ENCODE measurements at places on chromosomes 7 and 10.
A peak's percentile ranks its signal among the peaks of the same experiment; 100 is the strongest.

DNA sequence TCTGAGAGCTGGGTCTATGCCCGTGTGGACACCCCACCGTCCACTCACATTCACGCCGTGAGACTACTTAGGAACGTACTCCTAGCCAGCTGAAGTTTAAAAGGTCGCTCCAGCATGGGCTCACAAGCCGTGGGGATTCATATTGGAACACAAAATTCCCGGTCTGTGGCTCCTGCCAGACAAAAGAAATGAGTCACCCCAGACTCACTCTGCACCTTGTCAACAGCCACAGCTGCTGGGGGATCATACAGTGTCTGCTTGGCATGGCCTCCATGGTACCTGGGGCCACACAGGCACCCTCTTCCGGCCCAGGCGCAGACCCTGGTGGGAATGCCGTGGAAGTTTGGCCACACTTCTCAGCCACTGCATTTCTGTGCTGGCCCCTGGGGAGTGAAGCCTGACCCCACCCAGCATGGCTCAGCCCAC lies 228.4 kb downstream of the DNAJB6 start:
- DNase-seq, result no peak

- DNase-seq, result no peak
These were observed 12.4 kb downstream of the DNAJC9 start for GRCh38 chr10:73234695-73235094.

GRCh38 chr10:7033031-7033430 lies 377.8 kb downstream of the SFMBT2 start:
- no peak for DNase-seq

GRCh38 chr7:52741670-52742290 lies 293.7 kb upstream of the POM121L12 start:
- no peak for DNase-seq

DNA sequence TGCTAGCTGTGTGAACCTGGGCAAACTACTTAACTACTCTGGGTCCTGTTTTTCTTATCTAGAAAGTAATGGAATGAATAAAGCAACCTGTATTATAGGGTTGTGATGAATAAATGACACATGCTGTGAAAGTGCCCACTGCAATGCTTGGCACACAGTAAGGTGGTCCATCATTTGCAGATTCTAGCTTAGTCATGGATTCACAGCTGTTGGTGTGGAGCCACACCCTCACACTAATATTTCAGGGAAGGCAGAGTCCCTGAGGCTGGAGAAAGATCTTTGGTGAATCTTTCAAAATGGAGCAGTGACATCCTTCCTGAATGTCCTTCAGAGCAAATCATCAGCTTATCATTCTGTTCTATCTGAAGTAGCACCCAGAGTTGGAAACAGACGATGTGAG lies 60.6 kb downstream of the A1CF start:
- no peak for DNase-seq

GRCh38 chr10:100006243-100006886 lies 3.4 kb downstream of the DNMBP start:
- no peak for DNase-seq

GRCh38 chr7:114889646-114890285 lies 32.1 kb upstream of the MDFIC start:
- no peak for DNase-seq

DNA sequence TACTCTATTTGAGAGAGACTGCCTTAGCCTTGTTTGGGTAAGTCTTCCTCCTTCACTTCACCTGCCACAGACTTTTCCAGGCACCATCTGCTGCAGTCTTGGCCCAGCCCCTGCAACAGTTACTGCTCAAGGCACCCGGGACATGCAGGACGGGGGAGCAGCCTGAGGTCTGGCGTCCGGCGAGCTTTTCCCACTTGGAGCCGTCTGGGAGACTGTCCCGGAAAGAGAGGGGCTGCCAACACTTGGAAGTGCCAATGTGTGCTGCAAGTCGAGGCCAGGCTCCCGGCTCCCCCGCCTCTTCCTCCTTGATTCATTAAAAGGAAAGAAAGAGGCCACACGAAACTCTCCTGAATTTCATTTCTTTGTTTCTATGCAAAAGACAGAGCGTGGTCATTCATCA lies 13.7 kb downstream of the HTRA1 start:
- DNase-seq, result no peak

- DNase-seq, result no peak
These were observed 67.4 kb upstream of the ZNF438 start for GRCh38 chr10:31099094-31099493.

GRCh38 chr7:14104861-14105260 lies 115.4 kb upstream of the ETV1 start:
- no peak for DNase-seq

GRCh38 chr10:77318739-77319138 lies 318.9 kb downstream of the KCNMA1 start:
- DNase-seq, result no peak

- DNase-seq, result peak; percentile 54
These were observed 29.7 kb upstream of the SEC61G start for GRCh38 chr7:54788664-54789063.

GRCh38 chr7:98795741-98796493 lies 73.9 kb downstream of the TMEM130 start:
- no peak for DNase-seq

DNA sequence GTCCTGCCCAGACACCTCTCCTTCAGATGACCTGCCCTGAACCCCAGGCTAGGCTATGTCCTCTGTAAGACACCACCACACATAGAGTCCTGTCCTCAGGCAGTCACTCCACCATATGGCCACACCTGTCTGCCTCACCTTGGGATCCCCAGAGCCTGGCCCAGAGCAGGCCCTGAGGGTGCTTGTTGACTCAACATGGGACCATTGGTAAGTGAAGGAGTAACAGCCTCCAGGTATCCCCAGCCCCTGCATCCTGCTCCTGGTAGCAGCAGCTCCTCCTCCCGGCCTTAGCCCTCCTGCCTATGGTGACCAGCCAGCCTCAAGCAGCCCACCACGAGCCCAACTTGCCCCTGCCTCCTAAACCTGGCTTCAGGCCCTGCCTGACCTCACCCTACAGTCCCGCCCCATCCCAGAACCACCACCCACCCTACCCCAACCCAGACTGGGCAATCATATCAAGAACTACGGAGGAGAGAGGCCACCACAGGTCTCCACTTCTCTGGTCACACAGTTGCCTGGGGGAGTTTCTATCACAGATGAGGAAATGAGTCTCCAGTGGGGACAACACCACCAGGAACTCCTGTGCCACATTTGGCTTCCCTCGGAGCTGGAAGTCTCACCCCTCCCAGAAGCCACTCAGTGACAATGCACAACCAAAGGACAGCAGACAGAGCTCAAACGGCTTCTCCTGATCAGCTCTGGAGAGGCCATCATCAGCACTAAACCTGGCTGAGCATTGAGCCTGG lies 136.6 kb downstream of the GRID1 start:
- no peak for DNase-seq

DNA sequence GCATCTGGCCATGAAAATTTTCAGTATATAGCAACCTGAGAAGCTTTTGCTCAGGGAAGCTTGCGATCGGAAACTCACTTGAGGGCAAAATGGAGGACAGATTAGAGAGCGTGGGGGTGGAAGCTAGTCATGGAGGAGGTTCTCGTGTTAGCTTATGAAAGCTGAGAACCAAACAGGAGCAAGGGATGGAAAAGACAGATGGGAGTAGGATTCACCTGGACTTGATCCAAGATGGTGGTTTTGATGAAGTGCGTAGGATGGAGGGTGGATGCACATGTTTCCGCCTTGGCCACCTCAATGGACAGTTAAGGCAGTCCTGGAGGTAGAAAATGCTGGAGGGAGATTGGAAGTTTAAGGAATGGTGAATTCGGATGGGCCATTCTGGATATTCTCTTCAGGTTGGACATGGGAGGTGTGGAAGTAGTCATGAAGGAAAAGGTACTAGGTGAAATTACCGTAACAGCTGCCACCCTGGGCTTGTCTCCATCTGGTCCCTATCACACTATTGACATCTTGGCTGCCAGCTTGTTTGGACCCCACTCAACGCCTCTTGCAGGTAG lies 6.3 kb upstream of the C10orf95 start:
- no peak for DNase-seq

GRCh38 chr7:139647814-139648390 lies 124.4 kb downstream of the CLEC2L start:
- no peak for DNase-seq

Measured in activated CD8-positive, alpha-beta memory T cell treated with anti-CD3 and anti-CD28 coated beads, Interleukin-2, amount 50 U/mL, for 48 hours (primary cell).